ENCODE measurements at places on chromosomes 1 and 21. TPM values are rescaled to one million over a fixed set of nuclear protein-coding genes. Genes with fewer than 3 reads are reported as not detected.

Gene GCLM
- total RNA-seq = 60.2 TPM

Gene UQCRHL
- total RNA-seq = 2.3 TPM

Gene LRRIQ3
- total RNA-seq = 0.93 TPM

Gene LCE2A
- total RNA-seq = not detected

Gene SVBP
- 14.8 TPM for total RNA-seq

Gene ACTA1
- not detected for total RNA-seq
